ENCODE measurements at places on chromosomes 1 and 21.
A peak's percentile ranks its signal among the peaks of the same experiment; 100 is the strongest.

DNA sequence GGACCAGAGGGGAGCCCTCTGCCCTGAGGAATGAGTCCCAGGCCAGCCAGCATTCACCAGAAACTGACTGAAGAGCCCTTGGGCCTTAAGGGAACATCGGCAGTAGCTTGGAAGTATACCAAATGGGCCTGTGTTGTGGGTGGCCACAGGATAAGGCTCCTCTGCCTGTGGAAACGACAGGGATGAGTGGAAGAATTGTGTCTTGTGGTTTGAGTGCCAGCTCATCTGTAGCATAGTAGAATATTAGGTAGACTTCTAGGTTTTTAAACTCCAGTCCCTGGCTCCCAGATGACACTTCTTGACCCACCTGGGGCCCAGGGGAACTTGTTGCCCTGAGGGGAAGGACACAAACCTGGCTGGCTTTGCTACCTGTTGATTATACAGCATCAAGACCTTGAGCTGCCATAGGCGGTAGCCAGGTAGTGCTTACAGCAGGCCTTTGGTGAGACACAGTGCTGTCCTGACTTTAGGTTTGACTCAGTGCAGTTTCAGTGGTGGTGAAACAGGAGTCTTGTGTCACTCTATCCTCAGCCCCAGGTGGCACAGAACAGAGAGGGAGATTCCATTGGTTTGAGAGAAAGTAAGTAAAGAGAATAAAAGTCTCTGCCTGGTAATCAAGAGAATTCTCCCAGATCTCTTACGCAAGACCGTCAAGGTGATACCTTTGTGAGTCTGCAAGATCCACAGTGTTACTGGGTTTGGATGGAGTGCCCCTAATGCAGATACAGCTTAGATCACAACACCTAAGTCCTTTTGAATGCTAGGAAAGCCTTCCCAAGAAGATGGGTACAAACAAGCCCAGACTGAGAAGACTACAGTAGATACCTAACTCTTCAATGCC lies 50.2 kb downstream of the RABGAP1L start:
- DNase-seq: no peak

GRCh38 chr1:164693564-164694359 lies 134.8 kb downstream of the PBX1 start:
- no peak for DNase-seq

DNA sequence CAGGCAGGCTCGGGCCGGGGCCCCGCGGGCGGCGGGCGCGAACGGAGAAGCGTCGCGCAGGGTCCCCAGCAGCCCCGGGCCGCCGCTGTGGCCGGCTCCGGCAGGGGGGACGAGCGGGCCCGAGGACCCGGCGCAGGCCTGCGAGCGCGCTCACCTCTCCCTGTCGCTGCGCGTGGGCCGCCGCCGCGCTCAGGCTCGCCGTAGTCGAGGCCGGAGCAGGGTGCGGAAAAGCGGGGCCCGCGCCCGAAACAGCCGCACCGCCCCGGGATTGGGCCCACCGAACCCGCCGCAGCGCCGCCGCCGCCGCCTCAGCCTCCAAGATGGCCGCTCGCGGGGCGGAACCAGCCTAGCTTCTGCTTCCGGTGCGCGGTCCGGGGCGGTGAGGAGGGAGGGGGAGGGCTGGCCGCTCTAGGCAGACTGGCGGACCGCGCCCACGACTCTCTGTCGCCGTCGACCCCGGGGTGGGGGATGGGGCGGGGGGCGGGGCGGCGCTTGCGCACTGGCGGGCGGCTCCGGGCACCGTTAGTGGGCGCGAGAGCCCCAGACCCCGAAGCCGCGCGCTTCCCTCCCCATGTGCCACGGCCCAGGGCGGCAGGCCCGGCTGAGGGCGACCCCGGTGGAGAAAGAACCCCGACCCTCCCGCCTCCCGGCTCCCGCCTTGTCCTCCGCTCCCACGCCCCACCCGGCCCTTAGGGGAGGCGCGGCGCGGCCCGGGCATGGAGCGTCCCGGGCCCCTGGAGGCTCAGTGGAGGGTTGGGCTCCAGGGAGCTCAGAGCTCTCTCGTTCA lies at the start of gene UBE2J2:
UBE2J2 (minus strand) TSS at position 343 of the 787 bp plus-strand sequence. CDS start 5,862 bp downstream, outside the sequence.
- peak; percentile 84 for DNase-seq

DNA sequence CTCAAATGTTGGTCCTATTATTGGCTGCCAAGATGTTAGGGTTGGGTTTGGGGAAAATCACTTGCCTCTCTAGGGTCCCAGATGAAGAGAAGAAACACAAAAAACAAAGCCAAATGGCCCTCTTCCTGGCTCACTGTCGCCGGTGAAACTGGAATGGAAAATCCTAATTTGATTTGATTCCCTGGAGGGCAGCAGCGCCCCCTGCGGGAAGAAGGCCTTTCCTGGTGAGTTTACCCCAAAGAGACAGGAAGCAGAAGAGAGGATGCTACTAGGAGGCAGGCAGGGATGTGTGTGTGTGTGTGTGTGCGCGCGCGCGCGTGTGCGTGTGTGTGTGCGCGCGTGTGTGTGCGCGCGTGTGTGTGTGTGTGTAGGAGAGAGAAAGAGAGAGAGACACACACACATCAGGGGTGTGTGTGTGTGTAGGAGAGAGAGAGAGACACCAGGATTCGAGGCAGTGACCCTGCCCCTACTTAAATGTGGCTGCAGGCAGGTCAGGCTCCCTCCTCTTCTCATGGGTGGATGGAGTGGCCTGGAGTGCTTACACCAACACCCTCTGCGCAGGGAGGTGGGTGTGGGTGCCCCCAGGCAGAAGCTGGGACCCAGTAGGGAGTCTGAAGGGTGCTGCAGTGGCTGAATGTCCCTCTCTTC lies 3.1 kb upstream of the SELENON start:
- peak; percentile 75 for DNase-seq

GRCh38 chr21:38183961-38184360 lies 72.8 kb upstream of the KCNJ15 start:
- DNase-seq: no peak

DNA sequence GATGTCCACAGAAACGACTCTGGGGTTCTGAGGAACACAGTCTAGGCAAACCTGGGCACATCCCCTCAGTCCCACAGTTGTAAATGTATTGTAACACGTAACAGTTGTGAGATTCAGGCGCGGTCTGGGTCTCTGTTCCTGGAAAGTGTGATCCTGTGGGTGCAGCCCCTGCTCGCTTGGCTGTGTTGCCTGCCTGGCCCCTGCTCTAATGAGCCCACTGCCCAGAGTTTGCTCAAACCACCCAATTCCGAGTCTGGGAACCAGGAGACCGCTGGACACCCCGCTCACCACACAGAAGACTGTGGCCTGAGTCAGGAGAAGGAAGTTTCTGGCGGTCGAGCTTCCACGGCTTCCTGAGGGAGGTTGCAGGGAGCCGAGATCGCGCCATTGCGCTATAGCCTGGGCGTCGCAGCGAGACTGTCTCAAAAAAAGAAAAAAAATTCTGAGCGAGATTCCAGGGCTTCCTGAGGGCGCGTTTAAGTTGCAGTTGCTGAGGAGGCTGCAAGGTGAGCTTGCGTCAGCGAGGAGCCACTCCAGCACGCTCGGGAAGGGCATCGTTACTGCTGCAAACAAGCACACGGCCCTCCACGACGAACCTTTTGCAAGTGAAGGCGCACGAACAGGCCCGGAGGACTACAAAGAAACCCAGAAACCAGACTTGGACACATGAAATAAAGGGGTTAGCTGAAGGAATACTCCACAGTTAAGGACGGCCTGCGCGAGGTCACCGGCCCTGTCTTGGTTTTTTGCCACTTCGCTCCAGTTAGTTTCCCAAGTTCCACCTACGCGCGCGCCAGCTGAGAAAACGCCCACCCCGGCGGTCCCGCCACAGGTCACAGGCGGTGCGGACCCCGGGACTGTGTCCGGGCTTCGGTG lies 1.1 kb downstream of the C21orf58 start:
- peak; percentile 43 for DNase-seq

DNA sequence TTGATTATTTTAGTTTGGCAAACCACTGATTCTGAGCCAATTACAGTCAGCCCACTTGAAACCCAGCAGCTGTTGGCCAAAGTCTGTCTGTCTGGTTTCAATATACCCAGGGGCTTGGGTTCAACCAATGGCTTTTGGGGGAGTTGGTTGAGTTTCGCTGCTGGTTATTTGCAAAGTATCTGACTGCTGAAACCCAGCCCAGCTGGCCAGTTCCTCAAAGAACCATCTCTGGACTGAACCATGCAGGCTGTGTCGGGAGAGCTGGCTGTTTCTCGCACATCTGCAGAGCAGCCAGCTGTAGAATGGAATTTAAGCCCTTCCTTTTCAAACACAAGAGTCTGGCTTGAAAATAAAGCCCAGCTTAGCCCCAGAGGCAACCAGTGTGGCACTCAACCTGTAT lies 66.0 kb upstream of the PAX7 start:
- DNase-seq: no peak

- no peak for DNase-seq
These were observed 43.3 kb downstream of the APP start for GRCh38 chr21:26127073-26127814.

- no peak for DNase-seq
These were observed 78.3 kb upstream of the BARHL2 start for GRCh38 chr1:90795431-90795830.

DNA sequence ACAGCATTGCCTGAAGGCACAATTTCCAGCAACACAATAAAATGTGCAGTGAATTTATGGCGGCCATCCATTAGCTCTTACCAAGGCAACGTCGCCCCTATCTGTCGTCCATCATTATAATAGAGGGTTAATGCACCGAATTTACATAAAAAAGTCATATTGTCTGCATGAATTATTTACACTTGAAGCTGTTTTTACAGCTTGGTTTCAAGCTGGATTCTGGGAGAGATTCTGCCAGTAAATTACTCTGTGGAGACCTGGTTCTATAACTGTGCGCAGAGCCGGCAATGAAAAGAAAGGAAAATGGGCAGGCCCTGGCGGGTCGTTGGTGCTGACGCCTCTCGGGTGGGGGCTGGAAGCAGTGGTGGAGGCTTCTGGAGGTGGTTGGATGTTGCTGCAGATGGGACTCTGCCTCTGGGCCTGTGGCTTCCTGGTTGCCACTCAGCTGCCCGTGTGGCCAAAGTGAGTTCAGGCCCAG lies 48.9 kb upstream of the POU3F1 start:
- no peak for DNase-seq

DNA sequence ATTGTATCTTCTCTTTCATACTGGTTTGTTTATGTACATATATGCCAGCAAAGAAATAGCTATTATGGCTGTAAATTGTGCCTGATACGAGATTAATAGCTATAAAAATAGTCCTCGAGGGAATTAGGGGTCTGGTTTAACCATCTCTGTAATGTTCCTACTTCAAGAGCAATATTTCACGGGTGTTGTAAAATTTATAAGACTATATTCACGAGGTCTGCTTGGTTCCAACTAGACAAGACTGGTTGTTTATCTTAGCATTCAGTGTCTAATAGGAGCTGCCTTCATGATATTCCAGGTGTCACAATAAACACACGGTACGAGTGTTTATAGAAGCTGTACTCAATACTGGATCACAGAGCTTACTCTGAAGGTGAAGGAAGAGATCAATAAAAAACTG lies 389.9 kb downstream of the SIPA1L2 start:
- no peak for DNase-seq

DNA sequence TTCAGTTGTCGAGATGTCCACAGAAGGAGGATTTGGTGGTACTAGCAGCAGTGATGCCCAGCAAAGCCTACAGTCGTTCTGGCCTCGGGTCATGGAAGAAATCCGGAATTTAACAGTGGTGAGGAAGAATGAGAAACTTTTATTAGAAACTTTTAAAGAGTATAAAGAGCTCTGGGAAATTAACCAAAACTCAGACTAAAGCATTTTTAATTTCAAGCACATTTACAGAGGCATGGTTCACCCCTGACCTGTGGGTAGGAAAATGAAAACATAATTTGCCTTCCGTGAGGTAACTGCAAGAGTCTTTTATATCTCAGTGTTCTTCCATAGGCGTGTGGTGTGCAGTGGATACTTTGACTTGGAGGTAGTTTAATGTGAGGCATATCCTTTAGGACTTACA lies 44.8 kb upstream of the KCNQ4 start:
- no peak for DNase-seq

GRCh38 chr1:201930803-201931202 lies 15.5 kb downstream of the LMOD1 start:
- no peak for DNase-seq

DNA sequence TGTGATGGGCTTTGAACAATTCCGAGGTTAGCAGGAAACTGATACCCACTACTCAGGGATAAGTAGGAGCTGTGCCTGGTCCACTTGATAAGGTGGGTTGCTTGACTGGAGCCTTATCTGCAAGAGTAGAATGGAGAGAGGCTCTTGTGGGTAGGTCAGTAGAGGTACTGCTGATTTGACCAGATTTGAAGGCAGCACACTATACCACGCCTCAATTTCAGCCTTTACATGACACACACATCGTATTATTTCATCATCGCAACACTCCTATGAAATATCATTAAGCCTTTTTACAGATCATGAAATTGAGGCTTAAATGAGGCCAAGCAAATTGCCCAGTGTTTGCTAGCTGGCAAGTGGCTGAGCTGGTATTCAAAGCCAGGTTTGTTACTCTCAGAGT lies 69.6 kb downstream of the KCNJ15 start:
- no peak for DNase-seq

DNA sequence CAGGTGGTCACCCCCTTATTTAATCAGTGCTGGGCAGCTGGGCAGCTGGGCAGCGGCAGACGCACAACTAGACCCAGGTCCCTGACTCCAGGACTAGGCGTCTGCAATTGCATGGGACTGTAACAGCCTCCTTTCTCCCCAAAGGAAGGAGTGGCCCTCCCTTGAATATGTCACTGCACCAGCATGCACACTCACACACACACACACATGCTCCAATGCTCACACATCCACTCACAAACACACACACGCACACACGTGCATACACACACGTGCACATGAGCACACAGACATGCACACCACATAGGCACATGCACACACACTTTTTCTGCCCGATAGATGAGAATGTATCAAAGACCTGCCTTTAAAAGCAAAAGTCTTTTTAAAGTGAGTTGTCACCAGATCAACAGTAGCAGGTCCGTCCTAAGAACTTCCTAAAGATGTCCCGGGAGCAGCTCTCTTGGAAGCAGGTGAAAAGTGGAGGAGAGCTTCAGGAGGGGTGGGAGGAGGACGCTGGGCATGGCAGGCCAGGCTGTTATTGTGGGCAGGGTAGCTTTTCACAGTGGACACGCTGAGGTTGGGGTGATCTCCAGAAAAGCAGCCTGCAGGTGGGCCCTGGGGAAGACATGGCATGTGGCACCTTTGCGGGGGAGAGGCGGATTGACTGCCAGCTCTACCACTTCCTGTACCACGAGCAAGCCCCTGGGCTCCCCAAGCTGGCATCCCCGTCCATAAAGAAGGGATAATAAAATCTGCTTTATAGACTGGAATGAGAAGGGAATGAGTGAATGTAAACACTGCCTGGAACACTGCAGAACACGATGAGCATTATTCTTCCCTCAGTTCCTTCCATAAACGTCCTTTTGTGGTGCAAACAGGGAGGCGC lies 1.7 kb downstream of the PDE9A start:
- no peak for DNase-seq

Data from kidney capillary endothelial cell (primary cell).